T-helper 1 cell (primary cell): ENCODE measurements at places on chromosomes 16 and 17.

DNA sequence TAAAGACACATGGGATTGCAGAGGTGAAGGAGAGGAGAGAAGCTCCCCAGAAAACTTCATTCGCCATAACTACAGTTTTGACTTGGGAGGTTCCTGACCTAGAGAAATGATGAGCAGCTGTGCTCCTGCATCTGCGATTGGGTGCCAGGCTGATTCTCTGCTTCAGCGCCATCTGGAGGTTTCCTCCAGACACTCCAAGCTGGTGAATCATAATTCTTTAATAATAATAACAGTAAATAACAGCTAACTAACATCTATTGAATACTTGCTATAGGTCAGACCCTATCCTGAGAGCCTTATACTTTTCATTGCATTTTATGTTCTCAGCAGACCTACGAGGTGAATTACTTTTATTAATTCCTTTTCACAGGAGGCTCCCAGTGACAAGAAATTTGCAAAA is 575.8 kb downstream of the TOX3 start:
- no peak for DNase-seq

DNA sequence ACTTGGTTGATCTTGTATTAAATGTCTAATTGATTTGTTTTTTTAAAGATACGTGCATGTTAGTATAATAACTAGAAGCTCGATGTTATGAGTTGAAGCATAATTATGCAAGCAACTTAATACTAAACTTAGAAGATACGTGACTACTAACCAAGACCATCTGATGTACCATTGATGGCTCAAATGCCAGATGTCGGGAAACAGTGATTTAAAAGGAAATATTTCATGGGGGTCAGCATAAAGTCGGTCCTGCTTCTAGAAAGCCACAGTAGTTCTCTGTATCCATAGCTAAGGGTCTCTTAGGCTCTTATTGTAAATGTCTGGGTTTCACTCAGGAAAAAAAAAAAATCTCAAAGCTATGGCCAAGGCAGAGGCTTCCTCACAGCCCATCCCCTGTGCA is 61.2 kb upstream of the RBFOX1 start:
- DNase-seq = no peak

DNA sequence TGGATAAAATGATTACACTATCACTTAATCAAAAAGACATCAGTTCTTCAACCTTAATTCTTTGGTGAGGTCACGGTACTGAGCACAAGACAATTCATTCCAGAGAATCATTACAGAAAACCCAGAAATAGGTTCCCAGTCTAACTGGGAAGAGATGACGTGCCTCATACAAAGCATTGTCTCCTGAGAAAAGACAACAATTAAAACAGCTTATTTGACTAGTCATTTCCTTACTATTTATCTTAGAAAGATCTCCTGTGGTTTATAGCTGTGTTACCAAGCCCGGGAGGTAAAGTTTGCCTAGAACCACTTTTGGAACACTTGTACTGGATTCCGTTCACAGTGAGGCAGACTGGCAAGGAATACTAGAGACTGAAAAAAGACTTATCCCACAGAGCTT is 5.1 kb downstream of the PHF12 start:
- no peak for DNase-seq

- no peak for DNase-seq
Observed at GRCh38 chr17:81431545-81432482, 36.6 kb downstream of the BAHCC1 start.

GRCh38 chr16:68313116-68313515 is 2.3 kb downstream of the PRMT7 start:
- no peak for DNase-seq

DNA sequence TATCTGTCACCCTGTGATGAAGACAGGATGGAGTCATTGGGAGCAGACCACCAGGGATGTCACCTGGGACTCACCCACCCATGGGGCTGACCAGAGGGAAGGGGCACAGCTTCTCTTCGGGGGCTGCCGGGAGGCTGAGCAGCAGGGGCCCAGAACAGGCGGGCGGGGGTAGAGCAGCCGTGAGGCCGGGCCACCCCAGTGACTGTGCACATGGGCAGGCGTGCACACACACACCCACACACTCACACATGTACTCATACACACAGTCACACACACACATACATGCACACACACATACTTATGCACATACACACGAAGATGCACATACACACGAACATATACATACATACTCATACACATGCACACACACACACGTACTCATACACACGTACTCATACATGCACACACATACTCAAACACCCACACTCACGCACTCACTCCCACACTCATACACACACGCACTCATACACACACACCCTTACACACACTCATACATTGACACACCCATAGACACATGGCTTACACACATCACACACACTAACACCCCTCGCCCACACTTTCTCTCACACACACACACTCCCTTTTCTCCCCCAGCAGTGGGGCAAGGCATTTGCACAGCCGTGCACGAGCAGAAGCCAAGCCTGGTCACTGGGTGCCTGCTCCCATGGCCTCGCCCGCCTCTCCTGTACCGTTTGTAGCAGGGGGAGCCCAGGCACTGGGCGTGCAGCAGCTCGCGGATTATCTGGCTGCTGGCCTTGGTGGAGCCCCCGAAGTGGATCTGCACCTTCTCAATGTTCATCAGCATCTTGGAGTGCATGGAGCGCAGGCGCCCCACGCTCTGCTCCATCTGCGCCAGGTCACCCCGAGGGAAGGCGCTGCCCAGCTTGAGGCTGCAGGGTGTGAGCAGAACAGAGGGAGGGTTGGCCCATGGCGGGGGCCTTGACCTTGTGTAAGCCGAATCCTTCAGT is 12.4 kb downstream of the UBALD2 start:
- no peak for DNase-seq
